Nephron progenitor cell (in vitro differentiated cells): ENCODE measurements at places on chromosomes 16 and 17.

- no peak for DNase-seq
Observed at GRCh38 chr17:73341350-73342049, 29.7 kb upstream of the CDC42EP4 start.

GRCh38 chr16:52498328-52499059 lies 48.4 kb downstream of the TOX3 start:
- DNase-seq: no peak

DNA sequence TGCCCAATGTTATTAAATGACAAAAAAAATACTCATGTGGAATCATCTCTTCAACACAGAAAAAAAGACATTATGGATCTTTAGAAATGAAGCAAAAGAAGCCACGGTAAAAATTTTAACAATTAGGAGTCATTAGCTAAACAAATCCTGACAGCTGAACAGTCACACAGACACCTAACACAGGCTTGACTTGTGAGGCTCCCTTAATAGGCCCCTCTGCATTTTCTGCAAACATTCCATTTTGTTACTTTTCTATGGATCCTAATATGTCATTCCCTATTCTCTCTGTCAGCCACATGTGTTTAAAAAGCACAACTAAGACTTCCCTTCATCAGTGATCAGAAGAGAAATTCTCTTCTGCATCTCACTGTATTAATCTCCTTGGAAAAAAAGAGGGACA lies 1331.5 kb downstream of the CDH8 start:
- DNase-seq: no peak

DNA sequence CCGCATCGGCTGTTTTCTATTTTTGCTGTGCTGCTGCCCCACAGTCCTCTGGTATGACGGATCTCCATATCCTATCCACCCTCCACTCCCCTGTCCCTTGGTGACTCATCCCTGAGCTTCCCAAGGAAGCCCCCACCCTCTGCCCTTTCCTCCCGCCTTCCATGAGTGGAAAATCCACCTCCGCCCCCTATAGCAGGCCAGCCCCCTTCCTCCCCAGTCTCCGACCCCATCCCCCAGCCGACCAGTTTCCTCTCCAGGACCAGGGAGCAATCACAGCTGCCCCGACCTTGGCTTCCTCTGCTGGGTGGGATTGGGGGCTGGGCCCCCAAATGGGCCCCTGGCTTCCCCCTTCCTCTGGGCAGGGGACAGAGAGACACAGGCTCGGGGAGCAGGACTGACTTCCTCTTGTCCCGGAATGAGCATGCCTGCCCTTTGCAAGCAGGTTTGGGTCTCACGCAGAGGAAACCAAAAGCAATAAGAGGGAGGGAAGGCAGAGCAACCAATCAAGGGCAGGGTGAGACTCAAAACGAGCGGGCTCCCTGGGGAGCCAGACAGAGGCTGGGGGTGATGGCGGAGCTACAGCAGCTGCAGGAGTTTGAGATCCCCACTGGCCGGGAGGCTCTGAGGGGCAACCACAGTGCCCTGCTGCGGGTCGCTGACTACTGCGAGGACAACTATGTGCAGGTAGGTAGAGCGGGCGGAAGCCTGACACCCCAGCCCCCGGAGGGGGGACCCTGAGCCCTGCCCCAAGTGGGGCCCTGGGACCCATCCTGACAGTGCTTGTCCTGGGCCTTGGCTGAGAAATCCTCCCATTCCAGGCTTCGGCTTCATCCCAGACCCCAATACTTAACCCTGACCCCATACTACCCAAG lies at the start of the genes ABI3 and GNGT2:
Gene ABI3, plus strand, starts transcription at position 550 of the 872 bp plus-strand sequence. Its CDS starts 18 bp downstream, at position 568.
Gene GNGT2, minus strand, starts transcription at position 417 of the 872 bp plus-strand sequence. CDS start 3,152 bp downstream, outside the sequence.
- peak; percentile 35 for DNase-seq

- no peak for DNase-seq
Observed at GRCh38 chr16:22016927-22017326, 9.0 kb downstream of the MOSMO start.
